Mucosa of gallbladder (tissue), 1 donor: ENCODE measurements at places on chromosomes 11 and 22. TPM values are rescaled to one million over a fixed set of nuclear protein-coding genes. Genes with fewer than 3 reads are reported as not detected.

Gene GAL
- total RNA-seq = not detected

Gene USP2
- 7.3 TPM for total RNA-seq

Gene KRTAP5-7
- total RNA-seq = not detected

Gene MAJIN
- total RNA-seq = not detected

Gene DCDC1
- total RNA-seq = 8.1 TPM

Gene MS4A6E
- not detected for total RNA-seq

Gene MIF
- total RNA-seq = 668 TPM

Gene MUC5AC
- total RNA-seq = 18.6 TPM

Gene DTX4
- 63.6 TPM for total RNA-seq

Gene ABTB2
- total RNA-seq = 9.8 TPM

Gene OLFML1
- total RNA-seq = 12.9 TPM

Gene TMEM86A
- total RNA-seq = 20.1 TPM

Gene OR51E1
- total RNA-seq = 0.37 TPM

Gene DGCR6
- 1.5 TPM for total RNA-seq

Gene ASPHD2
- 5.5 TPM for total RNA-seq

Gene MMP13
- not detected for total RNA-seq

Gene MOGAT2
- total RNA-seq = 1.4 TPM

Gene CRYBB2
- not detected for total RNA-seq

Gene OR8H3
- not detected for total RNA-seq

Gene SHANK2
- 18.0 TPM for total RNA-seq

Gene C11orf21
- total RNA-seq = 1.6 TPM

Gene RASGRP2
- 17.1 TPM for total RNA-seq

Gene ART1
- not detected for total RNA-seq

Gene HOATZ
- not detected for total RNA-seq

Gene SLC1A2
- 0.58 TPM for total RNA-seq

Gene TEX54
- not detected for total RNA-seq

Gene RNH1
- total RNA-seq = 156 TPM
